Brain pericyte (primary cell): ENCODE measurements at places on chromosomes 11 and 22.

DNA sequence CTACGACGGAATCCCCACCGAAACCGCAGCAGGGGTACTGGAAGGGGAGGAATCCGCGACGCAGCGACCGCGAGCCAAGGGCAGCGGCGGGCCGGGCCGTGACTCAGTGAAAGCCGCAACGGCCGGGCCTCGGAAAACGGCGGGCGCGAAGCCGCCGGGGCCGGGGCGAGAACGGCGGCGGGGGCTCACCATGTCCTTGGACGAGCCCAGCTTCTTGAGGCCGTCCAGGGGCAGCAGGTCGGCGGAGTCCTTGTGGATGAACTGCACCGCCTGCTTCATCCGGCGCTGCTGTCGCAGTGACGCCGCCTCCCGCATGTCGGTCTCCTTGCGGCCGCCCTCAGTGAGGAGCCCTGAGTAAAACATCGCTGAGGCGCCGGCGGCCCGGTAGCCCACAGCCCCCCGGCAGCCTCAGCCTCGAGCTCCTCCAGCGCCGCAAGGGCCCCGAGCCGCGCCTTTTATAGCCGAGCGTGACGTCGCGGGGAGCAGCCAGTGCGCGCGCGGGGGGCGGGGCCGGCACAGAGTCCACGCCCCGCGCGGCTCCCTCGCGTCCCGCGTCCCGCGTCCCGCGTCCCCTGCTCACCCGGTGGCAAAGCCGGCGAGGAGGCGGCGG is at the start of gene NRIP3:
Gene NRIP3 (minus strand): TSS at position 429 of the 610 bp plus-strand sequence. CDS start 66 bp downstream, at position 363.
- peak; percentile 25 for DNase-seq

DNA sequence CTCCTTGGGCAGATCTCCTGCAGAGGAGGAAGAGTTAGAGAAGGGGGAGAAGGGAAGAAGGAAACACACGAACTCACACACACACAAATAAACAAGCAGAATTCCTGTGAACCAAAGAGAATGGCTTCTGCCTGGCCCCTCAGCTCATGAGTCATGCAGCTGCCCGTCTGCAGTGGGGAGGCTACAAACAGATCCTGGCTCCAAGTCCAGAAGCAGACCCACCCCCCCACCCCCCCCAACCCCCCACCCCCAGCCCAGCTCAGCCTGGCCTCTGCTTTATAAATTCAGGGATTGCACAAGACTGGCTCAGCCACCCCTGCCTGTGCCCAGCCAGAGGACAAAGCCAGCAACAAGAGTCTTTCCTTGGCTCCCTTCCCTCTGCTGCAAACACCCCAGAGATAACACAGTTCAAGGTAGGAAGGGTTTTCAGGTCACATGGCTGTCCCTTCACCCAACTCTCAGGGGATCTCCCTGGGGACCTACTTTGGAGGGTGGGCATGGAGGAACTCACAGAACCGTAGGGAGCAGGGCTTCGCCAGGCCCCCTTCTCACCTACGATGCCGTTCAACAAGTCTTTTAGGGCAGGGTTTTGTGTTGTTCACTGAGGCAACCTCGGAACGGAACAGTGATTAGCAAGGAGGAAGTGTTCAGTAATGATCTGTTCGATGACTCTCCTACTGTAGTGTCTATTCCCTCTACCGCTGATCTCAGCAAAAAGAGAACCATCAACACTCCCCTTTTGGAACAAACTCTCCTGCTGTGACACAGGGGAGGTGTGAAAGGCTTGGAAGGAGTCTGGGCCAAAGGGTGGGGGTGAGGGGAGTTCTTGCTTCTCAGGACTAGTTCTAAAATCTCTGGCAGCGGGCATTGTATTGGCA is 35.5 kb downstream of the RPL27A start:
- peak; percentile 81 for DNase-seq

GRCh38 chr11:30538251-30538650 is 47.9 kb downstream of the MPPED2 start:
- no peak for DNase-seq

- DNase-seq, result no peak
Observed at GRCh38 chr11:102933627-102934026, 21.9 kb downstream of the MMP13 start.

DNA sequence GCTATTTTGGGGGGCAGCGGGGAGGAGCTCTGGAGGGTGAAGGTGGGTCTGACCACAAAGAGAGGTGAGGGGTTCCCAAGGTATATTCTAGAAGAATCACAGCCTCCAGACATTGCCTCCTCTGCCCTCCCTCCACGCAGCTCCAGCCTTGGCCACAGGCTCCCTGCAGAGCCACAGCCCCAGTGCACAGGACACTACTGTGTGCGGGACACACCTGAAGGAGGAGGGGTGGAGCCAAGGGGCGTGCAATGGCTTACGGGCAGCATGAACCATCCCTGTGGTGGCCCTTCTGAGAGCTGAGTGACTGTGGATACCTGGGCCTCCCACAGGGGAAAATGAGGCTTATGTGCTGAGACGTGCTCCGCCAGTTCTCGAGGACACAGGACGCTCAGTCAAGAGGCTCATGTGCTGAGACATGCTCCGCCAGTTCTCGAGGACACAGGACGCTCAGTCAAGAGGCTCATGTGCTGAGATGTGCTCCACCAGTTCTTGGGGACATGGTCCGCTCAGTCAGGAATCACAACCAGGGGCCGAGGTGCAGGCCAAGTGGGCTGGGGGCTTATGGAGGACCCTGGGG is 417.3 kb downstream of the SHANK2 start:
- DNase-seq, result no peak
